Activated CD8-positive, alpha-beta memory T cell treated with anti-CD3 and anti-CD28 coated beads for 1 hour (primary cell): ENCODE measurements at places on chromosomes 4 and X.

- DNase-seq: no peak
These were observed 255.8 kb upstream of the GPRIN3 start for GRCh38 chr4:89563431-89563830.

GRCh38 chr4:68536375-68536774 lies 39.7 kb downstream of the UGT2B17 start:
- no peak for DNase-seq

DNA sequence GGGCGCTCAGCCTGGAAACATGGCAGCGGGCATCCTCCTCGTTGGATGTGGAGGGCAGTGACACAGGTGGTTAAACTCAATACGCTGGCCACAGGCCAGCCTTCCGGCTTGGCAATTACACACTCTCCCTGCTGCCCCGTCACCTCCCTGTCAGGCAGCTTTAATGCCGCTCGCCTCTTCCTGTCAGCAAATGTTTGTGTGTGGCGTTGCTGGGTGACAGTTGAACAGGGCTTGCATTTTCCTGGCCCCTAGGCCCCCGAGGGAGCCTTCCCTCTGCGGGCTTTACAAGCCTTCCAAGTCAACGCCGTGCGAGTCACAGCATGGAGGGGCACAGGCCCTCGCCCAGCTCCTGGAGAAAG lies 620.0 kb downstream of the BCOR start:
- DNase-seq: peak; percentile 4

GRCh38 chr4:6674500-6675149 lies 19.1 kb upstream of the S100P start:
- DNase-seq: peak; percentile 29

DNA sequence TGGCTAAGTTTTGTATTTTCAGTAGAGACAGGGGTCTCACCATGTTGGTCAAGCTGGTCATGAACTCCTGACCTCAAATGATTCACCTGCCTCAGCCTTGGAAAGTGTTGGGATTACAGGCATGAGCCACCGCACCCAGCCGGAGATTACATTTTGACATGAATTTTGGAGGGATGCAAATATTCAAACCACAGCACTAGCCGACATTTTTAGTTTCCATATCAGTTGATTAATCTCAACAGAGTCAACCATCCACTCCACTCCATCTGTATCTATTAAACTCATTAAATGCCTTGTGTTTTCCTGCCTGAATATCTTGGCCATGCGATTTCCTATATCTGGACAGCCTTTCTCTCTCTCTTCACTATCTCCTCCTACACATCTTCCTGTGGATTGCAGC lies 64.1 kb upstream of the PDGFRA start:
- DNase-seq: no peak

DNA sequence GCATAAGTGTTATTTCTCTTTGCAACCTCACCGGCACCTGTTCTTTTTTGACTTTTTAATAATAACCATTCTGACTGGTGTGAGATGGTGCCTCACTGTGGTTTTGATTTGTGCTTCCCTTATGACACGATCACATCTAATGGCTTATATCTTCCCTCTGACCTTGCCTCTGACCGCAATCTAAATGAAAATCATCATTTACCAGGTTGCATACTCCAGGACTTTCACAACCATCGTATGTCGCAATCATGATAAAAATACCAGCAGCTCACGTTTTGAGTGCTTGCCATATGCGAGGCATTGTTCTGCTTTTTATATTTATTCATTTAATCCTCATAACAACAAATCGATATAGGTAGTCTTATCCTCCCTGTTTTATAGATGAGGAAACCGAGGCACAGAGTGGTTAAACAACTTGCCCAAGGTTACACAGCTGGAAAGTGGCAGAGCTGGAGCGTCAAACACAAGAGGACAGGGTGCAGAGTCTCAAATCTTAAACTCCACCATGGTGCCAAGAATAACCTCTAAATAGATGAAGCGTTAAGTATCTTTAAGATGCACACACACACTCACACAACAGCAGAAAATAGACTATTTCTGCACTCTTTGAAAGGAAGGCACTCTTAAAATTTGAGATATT lies 102.2 kb downstream of the SEL1L3 start:
- DNase-seq: no peak

DNA sequence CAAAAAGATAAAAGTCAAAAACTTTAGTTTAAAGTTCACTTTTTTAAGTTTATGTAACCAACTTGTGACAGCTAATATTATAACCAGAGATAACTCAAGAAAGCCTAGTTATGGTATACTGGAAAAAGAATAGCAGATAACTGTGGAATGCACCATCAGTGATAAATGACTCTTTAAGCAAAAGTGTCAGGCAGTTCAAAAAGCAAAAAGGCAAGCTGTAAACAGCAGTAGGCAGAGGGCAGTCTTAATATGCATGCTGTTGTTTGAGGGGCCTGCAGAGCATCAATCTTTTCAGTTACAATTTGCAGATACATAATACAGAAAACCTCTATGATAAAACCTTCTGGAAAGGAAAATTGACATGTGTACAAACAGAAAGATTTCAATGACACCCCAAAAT lies 81.8 kb upstream of the JADE1 start:
- no peak for DNase-seq

DNA sequence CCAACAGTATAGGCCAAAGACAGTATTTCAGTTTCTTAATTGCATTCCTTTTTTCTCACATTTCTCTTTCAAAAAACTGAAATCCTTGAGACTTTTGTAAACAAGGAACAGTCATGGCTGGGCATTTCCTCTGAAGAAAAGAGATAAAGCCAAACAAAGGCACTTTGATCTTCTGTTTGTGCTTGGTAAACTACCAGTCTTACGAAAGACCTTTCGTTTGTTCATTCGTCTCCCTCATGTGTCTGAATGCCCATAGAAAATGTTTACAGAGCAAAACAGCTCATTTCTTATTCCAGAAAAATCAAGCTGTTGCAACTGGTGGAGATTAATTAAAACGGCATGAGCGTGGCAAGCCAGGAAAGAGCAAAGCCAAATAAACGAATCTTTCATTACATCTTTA lies 178.0 kb downstream of the GASK1B start:
- DNase-seq: no peak

GRCh38 chrX:10739426-10739825 lies 119.0 kb upstream of the MID1 start:
- no peak for DNase-seq

DNA sequence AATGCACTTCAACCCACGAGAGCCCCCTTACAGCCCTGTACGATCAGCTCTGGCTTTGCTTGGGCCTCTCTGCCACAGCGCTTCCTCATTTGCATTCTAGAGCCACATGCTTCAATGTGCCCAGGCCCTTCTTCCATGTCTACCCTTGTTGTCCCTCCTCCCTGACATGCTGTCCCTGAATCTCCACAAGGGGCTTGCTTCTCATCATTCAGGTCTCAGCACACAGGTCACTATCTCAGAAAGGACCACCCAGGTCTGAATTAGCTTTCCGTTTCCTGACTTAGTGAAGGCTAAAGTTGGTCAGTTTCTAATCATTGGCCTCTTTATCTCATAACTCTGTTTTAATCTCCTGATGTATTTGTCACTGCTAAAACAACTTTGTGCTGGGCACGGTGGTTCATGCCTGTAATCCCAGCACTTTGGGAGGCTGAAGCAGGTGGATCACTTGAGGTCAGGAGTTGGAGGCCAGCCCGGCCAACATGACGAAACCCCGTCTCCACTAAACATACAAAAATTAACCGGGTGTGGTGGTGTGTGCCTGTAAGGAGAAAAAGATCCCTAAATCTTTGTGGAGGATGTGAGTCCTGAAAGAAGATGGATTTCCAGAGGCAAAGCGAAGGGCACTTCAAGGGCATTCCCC lies 17.9 kb upstream of the SLC34A2 start:
- DNase-seq: no peak

DNA sequence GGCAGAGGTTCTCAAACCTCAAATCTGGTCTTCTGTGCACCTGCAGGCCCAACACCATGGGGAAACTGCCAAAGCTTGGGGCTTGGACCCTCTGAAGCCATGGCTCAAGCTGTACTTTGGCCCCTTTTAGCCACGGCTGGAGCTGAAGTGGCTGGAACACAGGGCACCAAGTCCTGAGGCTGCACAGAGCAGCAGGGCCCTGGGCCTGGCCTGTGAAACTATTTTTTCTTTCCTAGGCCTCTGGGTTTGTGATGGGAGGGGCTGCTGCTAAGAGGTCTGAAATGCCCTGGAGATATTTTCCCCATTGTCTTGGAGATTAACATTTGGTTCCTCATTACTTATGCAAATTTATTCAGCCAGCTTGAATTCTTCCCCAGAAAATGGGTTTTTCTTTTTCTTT lies 18.3 kb upstream of the PI4K2B start:
- no peak for DNase-seq

- no peak for DNase-seq
These were observed 23.7 kb downstream of the RTL5 start for GRCh38 chrX:72107841-72108595.

- no peak for DNase-seq
These were observed 69.1 kb upstream of the HPGD start for GRCh38 chr4:174591243-174592021.

GRCh38 chrX:32525234-32525633 lies 686.1 kb downstream of the DMD start:
- no peak for DNase-seq

- no peak for DNase-seq
These were observed 368.1 kb upstream of the MAD2L1 start for GRCh38 chr4:120434756-120435155.

- no peak for DNase-seq
These were observed 519.2 kb upstream of the DIPK2B start for GRCh38 chrX:45719751-45720501.

DNA sequence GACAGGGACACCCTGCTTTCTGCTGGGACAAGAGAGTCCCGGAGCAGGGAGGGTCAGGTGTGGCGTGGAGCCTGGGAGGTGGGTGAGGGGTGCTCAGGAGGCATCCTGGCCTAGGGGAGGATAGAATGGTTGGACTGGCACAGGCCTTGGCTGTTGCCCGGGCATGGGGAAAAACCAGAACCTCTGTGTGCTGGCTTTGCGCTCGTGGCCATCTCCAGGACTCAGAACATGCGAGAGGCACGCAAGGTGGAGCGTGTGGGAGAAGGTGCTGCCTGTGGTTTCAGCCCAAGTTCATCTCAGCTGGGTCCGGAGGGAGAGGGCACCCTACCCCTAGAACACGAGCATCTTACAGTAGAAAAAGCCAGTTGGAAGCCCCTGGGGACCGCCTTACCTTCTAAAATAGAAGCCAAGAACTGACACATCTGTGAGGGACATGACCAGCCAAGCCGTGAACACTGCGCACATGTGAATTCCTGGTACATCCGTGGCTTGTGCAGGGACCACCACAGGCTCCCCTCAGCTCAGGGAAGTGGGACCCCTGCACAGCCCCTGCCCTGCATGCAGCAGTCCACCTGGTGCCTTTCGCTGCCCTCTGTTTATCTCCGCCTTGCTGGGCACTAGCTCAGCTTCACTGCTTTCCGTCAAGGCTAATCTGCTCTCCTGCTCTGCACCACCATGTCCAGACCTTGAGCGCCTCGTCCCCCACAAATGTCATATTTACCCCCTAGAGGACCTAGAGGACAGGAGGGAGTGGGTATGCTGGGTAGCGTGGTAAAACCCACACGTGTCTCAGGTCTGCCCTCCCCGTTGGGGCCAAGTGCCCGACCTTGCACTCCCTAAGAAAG lies 13.5 kb downstream of the MSANTD1 start:
- no peak for DNase-seq

- no peak for DNase-seq
These were observed 16.2 kb downstream of the NKX6-1 start for GRCh38 chr4:84482564-84483563.

DNA sequence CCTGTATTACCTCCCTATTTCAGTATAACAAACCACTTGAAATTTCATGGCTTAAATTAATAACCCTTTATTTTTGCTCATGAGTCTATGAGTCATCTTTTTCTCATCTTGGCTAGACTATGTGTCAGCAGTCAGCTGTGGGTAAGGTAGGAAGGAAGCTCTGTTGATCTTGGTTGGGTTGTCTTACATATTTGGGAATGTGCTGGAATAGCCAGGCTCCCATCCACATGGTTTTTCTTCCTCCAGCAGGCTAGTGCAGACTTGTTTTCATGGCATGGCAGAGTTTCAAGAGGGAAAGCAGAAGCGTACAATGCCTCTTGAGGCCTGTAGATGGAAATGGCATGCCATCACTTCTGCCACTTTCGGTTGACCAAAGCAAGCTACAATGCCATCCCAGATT lies 89.7 kb downstream of the LINC00632 start:
- DNase-seq: no peak

DNA sequence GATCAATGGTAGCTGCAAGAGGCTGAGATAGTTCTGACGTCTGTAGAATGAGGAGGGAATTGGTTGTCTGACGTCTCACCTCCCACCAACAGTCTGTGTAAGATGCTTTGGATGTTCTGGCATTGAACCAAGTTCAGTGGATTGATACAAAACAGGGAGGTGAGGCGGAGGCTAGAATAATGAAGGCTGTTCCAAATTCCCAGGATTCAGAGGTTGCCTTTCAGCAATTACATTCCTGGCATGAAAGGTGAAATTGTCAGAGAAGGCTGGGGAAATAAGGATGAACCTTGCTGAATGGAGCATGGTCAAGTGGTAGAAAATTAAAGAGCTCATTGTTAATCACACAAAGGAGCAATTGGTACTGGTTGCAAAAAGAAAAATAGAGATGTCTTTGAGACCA lies 241.6 kb downstream of the FBXW7 start:
- DNase-seq: no peak

DNA sequence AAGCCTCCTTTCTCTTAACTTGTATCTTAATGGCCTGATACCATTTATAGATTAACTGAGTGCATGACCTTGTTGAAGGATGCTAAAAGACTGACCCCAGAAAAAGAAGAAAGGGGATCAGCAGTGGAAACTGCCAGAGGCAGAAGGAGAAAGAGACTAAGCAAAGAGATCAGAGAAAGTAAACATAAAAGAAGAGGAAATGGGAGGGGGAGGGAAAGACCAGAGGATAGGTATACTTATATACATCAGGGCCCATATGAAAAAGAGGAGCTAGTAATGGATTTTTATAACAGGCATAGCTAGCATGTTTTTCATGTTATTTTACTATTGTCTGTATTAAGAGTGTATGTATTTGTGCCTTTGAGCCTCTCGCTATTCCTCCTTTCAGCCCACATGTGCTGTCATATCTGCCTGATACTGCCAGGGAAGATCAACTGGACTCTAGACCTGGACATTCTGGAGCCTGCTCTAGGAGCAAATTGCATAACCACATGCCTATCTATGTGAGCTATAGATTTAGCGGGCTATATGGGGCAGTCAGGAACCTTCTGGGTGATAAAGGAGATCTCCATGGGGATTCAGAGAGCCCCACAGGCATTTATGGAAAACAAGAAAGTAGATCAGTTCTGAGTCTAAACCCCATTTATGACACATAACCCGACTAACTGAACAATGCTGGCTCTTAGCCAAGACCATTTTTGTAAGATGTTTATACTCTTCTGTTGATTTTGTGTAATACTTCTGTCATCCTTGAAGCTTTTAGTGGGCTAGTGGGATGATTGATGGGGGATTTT lies 13.4 kb upstream of the SNX12 start:
- no peak for DNase-seq
